ENCODE measurements at places on chromosomes 2 and 18.

- no peak for DNase-seq
Measured at GRCh38 chr2:150860301-150860700, 372.8 kb upstream of the RND3 start.

DNA sequence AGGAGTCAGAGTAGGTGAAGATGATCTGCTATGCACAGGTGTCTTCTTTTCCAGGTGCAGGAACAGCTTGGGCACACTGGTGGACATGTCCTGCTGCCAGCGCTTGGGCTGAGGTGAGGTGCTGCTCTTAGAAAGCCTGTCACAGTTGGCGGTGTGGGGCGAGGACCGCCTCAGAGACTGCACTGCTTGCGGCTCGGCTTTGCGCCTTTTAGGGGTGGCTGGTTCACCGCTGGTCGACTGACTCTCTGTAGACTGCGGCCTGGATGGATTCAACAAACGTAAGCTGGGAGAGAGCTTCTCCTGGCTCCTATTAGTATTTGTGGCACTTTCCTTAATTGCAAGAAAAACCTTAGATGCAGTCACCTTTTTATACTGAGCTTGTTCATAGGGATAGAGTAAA, 1.7 kb downstream of the MSL3B start:
- no peak for DNase-seq

DNA sequence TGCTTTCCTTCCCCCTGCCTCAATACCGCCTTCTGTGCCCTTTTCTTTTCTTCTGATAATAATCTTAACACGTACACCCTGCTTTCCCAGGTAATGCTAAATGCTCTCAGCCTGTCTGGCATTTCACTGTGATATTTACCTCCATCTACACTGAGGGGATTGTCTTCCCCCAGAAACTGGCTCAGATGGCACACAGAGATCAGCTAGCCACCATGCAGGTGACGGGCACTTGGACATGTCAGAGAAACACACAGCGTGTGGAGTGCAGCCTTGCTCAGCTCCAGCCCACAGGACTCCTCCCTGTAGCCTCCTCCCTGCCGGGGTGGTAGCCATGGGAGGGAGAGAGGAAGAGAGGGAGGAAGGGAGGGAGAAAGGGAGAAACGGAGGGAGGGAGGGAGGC, 131.2 kb downstream of the EIPR1 start:
- DNase-seq: no peak

- DNase-seq: no peak
Measured at GRCh38 chr2:66526180-66526579, 91.3 kb downstream of the MEIS1 start.

DNA sequence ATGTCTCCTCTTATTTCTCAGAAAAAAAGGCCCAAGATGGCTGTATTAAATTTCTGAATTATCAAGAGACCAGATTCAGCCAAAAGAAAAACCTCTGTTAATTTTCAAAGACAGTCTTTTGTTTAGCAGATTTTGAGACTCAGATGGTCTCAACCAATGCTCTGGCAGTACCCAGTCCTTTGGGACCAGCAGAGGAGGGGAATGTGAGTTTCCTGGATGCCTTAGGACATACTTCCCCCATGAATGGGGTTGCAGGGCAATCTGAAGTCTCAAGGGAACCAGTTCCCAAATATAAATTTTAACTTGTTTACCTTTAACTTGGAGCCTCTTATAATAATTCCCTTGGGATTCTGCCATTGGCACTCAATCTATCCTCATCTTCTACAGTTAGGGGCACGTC, 107.8 kb upstream of the ZNF521 start:
- no peak for DNase-seq

DNA sequence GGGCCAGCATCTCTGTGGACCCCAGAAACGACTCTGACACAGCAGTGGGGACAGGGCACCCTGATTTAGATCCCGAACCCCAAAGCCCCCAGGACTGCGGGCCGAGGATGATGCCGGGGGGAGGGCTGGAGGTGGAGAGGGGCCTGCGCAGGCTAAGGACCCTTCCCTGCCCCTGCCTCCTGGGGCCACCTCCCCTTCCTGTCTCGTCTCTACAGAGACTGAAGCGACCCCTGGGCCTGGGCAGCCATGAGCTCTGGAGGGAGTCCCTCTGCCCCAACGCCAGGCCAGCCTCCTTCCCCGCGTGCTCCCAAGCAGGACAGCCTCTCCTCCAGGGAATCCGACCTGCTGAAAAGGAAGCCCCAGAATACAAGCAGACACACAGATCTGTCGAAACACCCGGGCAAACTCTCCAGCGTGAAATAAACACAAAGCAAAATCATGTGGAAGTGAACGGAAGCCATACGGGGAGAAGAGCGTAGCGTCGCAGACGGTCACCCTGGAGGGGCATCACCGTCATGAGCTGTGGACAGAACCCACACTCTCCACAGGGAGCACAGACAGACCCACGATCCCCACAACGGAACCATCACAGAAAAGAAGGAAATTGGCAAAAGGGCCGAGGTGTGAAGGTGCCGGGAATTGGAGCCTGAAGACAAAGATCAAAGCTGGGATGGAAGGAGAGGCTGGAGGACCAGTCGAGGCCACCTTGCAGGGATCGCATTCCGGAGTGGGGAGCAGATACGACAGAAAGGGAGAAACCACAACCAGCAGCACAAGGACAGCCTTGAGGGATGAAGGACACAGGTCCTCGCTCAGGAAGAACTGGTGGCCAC, 51.0 kb upstream of the CTDP1 start:
- DNase-seq: no peak

GRCh38 chr2:74985978-74986609, 27.7 kb downstream of the POLE4 start:
- DNase-seq: no peak

DNA sequence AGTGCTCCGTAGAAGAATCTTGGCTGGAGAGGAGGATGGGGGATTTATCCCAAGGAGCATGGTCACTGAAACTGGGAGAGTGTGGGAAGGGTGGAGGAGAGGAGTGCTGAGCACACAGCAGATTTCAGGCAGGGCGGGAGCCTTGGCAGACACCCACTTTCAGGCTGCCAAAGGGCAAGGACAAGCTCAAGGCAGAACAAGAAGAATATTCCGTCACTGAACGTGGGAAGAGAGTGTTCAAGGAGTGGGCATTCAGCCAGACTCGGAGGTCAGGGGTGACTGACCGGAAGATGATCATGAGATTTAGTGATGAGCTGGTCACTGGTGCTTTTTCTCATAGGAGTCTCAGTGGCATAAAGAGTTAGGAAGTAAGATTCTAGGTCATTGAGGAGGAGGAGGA, 136.2 kb upstream of the RASGRP3 start:
- no peak for DNase-seq

DNA sequence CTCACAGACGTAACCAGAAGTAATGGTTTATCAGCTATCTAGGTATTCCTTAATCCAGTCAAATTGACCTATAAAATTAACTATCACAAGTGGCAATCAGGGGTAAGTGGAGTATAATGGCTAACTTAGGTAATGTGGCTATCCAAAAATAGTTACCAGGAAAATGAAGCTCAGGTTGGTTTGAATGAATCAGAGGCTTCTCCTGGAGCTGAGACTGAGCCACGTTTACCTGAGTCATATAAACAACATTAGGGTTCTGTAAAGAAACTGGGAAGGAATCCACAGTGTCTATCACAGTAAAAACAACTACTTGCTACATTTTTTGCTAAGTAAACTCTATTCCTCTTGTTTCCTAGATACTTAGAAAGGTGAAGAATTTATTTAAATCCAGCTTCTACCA, 236.0 kb upstream of the SPHKAP start:
- no peak for DNase-seq

DNA sequence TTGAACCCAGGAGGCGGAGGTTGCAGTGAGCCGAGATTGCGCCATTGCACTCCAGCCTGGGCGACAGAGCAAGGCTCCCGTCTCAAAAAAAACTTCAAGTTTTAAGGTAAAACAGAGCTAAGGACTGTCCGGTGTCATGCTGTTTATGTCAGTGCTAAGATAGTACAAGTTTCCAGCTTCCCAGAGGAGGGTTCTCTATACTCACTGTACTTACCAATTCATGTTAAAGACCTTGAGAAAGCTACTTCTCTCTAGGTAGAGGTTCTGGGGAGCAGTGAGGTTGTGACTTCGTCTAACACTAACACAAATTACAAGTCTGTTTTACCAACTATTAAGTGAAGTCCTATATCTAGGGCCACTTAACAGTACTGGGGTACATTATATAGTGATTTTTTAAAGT, 18.8 kb downstream of the METTL21A start:
- no peak for DNase-seq

DNA sequence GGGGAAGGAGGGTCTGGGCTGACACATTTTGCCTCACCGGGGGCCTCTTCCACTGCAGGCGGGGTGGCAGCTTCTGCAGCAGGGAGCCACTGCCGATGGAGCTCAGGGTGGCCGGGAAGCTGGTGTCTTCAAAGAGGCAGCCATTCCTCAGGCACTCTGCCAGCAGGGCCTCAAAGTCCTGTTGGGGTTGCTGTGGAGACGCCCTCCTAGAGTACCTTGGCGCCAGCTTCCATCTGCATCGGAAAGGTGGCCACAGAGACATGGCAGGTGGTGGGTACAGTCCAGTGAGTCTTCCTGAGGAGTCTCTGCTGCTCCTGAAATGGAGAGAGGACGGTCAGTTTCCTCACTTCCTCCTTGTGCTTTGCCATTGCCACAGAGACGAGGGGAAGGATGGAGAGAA, 12.1 kb downstream of the CAPN14 start:
- DNase-seq: no peak

- no peak for DNase-seq
Measured at GRCh38 chr18:7157760-7158159, 40.2 kb upstream of the LAMA1 start.

DNA sequence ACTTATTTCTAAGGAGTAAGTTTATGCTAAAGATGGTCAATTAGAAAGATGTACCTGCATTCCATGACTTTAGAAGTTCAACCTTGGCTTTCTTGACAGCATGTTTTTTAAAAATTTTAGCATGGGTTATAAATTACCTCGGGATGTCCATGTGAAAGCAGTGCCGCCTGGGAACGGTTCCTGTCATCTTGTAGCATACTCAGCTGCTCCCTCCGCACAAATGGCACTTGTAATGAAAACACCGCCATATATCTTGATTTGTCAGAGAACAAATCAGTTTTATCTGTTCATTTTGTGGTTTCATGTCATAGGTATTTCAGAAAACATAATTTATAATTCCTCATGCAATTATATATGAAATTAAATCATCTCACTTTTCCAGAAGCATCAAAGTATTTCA, 38.3 kb downstream of the SATB2 start:
- no peak for DNase-seq

DNA sequence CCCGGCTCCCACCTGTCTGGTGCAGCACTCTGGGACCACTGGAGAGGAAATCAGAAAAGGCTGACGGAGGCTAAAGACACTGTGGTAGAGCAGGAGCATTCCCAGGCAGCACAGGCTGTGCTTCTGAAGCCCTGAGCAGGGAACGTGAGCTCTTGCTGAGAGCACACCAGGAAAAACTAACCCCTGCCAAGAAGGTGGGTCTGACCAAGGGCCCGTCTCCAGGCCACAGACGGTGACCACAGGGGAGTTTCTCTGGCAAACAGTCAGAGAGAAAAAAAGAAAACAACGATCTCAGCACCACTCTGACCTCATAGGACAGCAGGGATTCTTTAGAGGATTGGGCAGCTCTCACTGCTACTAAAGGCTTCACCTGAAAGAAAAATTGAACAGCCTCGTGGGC, 201.4 kb downstream of the AFF3 start:
- no peak for DNase-seq

Data from suppressor macrophage treated with lipopolysaccharide for 4 hours (primary cell).